NCI-H526 (cell line): ENCODE measurements at places on chromosomes 7 and 10.

DNA sequence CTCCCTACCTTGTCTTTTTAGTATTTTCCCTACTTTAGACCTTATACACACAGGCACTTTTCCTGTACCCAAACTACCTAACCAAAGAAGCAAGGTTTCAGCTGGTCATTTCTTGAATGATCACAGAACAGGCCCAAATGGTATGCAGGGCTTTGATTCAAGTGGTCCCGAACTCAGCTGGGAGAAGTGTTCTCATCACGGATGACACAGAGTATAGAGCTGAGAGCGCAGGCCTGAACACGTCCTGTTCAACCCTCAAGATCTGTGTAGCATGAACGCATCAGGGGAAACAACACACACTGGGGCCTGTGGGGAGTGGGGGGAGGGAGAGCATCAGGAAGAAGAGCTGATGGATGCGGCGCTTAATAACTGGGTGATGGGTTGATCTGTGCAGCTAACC lies 318.2 kb downstream of the SFMBT2 start:
- DNase-seq, result no peak

DNA sequence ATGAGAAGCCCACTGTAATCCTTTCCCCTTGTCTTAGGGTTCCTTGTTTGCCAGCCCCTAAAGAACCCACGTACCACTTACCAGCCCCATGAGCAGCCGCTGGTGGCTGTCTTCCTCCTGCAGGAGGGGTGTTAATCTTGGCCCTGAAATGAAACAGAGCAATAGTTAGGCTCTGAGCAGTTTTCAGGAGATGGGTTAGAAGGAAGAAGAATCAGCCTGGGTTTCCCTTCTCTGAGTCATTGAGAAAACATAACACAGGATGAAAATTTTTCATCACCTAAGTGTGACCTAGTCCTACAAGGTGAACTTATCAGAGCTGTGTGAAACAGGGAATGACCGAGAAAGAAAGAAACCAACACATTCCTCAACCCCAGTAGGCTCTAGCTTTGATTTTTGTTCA lies 90.0 kb downstream of the GSAP start:
- DNase-seq, result no peak

DNA sequence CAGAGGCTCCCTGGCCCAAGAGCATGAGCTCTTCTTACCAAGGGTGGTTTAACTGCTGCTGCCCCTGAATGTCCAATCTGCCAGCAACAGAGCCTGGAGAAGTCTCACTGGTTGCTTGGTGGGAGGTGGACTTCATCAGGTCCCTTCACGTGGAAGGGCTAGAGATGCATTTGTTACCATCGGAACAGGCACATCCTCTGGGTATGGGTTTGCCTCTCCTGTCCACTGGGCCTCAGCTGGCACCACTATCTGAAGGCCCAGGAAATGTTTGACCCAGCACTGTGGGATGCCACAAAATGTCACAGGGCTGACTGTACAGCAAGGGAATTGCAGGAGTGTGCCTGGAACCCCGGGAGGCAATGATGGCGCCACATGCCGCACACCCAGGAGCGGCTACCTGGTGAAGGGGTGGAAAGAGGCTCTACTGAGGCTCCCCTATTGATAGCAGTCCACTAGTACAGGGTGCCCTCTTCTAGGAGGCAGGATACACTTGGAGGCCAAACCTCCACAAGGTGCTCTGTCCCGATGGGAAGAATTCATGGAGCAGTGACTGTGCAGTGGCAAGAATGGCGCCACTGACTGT lies 603.1 kb upstream of the MGMT start:
- DNase-seq, result no peak

DNA sequence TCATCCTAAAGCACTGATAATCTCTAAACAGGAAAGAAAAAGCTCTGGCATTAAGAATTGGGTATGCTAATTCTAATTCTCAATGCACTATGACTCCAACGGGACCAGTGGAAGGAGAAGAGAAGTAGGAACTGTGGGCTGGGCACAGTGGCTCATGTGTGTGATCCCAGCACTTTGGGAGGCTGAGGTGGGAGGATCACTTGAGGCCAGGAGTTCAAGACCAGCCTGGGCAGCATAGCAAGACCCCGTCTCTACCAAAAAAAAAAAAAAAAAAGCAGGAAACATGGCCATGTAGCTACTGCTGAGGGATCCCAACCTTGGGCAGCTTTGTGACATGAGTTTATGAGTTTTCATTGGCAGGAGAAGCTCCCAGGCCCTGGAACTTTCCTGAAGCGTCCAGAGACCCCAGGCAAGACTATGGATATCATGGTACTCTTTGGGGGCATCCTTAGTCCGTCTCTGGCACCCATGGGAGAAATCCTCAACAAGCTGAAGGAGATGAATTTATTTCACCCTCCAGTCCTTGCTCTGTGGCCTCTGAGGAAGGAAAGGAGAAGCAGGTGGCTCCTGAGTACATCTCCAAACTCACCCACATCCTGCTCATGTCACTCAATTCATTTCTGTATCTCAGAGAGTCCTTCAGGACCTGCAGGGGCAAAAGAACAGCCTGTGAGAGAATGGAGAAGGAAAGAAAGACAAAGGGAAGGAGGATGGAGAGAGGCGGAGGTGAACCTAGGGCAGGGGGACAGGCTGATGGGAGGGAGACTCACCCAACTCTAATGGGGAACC lies 99.5 kb downstream of the SPDYE5 start:
- no peak for DNase-seq

GRCh38 chr10:96678725-96679124 lies 41.6 kb downstream of the PIK3AP1 start:
- no peak for DNase-seq

- DNase-seq, result no peak
Observed at GRCh38 chr7:31707089-31707488, 20.1 kb downstream of the PPP1R17 start.

GRCh38 chr7:99399597-99399996 lies 8.8 kb downstream of the PDAP1 start:
- DNase-seq, result no peak

GRCh38 chr7:1611708-1612241 lies 41.9 kb upstream of the PSMG3 start:
- no peak for DNase-seq

DNA sequence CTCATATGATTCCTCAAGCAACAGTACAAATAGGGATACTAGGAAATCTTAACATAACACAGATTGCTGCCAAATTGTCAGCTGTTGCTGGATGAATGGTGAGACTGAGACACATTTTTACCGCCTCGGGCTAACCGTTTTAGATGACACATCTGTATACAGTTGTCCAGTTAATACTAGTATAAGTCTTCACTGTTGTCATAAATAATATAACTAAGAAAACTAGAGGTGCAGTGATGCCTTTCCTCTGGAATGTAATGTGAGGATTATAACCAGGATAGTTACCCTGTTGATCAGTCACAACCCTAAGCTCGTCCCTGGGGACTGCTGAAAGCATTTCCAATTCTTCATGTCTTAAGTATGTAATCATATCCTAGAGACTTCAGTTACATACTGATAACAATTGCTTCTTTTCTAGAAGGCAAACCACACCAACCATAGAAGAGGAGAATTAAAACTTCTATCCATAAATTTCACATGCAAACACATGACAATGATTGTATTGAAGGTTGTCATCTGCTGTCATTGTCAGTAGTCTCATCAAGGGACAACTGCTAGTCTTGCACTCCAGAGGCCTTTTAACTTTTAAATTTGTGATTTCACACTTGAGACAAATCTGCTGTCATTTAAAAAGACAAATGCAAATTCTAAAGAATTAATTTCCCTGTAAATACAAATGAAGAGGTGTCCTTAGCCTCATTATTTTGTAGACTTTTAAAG lies 100.4 kb upstream of the SEMA3D start:
- no peak for DNase-seq

DNA sequence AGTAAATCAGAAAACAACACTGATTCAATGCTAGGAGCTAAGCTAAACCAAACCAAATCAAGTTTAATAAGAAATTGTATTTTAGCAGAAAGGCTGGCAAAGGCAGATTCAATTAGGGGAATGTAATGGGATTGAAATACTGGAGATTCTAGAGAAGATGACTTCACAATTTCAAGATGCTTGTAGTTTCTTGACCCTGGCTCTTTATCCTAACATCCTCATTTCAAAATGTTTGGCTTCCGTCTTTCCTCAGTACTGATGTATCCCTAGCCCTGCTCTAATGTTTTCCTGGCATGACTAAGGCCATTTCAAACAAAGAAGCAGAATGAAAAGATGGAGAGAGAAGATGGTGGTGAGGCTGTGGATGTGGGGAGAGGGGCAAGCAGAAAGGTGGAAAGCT lies 2.7 kb upstream of the JCAD start:
- no peak for DNase-seq

- DNase-seq, result no peak
Observed at GRCh38 chr7:54112567-54112966, 429.6 kb upstream of the VSTM2A start.

DNA sequence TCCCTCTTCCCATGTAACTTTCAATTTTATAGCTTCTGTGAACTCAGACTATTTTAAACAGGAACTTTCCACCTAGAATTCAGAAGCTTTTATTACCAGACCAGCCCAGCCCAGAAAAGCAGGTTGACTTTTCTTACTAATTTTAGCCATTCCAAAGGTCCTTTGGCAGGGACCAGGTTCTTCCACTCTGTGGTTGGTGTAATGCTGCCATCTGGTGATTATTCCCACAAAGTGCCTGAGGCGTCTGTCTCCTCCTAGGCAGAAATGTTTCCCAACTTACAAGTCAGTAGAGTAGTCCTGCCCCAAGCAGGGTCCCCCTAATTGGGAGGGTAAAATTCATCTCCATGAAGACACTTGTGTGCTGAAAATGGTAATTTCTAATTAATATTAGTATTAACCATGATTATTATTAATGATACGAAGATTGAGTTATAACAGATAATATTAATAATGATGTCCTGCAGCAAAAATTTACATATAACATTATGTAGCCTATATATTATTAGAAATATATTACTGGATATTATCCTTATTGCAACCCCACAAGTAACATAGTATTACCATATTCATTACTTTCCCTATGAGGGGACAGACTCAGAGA lies 53.0 kb upstream of the PPP1R17 start:
- DNase-seq, result peak; percentile 58

GRCh38 chr7:35516498-35516897 lies 178.4 kb downstream of the HERPUD2 start:
- DNase-seq, result no peak

DNA sequence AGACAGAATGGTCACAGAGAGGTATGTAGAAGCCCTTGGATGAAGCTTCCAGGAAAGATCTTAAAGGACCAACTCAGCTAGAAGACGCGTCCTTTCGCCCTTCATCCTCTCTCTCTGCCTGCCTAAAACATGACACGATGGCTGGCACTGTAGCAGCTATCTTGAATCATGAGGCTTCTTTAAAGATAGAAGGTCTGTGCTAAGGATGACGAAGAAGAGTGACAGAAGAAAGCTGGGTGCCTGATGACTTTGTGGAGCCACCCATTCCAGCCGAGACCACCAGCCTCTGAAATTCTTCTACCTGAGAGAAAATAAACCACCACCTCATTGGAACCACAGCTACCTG lies 25.5 kb downstream of the WDR86 start:
- no peak for DNase-seq

GRCh38 chr7:100393233-100393905 lies 20.1 kb downstream of the PILRA start:
- no peak for DNase-seq

DNA sequence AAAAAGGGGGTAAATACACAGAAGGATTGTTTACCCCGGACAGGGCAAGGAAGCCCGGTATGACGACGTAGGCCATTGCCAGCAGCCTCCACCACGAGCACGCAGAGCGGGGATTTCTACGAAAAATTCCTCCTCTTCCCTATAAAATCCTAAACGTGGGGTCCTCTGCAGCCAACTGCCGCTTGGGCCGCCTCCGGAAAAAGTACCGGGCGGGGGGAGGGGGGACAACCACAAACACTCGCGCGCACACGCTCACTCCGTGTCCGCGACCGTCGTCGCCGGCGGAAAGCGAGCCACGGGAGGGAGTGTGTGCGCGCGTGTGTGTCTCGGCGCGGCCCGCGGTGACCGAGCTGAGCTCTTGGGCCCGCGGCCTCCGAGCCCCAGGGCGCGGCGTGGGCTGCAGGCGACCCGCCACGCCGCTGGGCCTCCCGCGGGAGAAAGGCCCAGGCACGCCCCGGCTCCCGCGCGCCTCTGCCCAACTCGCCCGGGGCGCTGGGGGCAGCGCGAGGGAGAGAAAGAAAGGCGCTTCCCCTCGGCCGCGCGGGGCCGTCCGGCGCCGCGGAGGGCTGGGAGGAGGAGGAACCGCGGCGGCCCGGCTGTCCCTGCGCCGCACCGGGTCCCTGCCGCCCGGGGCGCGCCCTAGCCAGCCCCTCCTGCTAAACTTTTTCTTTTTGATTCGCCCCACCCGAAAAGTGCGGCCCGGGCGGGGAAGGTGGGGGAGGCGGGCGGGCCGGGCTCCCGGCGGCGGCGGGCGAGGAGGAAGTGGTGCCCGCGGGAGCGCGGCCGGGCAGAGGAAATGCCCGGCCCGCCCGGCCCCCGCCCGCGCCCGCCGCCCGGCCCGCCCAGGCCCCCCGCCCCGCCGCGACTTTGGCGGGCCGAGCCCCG lies 1.5 kb downstream of the CTBP2 start:
- DNase-seq, result peak; percentile 53

DNA sequence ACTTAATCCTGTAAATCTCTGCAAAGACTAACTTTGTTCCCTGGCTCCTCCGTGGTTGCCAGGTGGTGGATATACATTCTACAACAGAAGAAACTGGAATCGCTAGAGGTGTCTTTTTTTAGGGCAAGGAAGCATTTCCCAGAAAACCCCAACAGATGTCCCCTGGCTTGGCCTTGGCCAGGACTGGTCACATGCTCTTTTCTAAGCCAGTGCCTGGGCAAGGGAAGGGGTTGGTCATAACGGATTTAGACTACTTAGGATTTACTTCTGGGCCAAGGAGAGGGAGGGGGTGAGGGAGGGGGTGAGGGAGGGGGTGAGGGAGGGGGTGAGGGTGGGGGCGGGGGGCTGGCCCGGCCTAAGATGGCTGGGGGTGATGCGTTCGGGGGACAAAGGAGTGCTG lies 105.7 kb downstream of the SNX10 start:
- DNase-seq, result no peak

- DNase-seq, result peak; percentile 56
Observed at GRCh38 chr10:31947144-31947926, 18.7 kb upstream of the ARHGAP12 start.

- DNase-seq, result peak; percentile 50
Observed at GRCh38 chr10:106705681-106706100, 458.8 kb downstream of the SORCS1 start.

- no peak for DNase-seq
Observed at GRCh38 chr7:128206017-128206746, 34.9 kb upstream of the LEP start.

DNA sequence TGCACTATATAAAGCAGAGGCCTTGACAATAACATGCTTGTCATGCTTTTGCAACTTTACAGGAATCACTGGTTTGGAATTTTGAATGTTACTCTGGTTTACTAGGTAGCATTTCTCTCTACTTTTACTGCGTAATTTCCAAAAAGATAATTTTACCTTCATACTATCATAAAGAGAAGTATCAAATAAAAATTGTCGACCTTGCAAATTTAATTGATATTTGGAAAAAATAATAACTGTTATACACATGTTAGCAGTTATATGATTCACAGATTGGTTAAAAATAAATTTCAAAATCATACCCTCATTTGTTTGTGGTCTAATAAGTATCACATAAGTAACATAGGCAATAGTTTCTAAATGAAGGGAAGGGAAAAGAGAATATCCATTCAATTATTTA lies 228.5 kb upstream of the CACNA2D1 start:
- DNase-seq, result no peak
